ENCODE measurements at places on chromosomes 7 and 10. TPM values are rescaled to one million over a fixed set of nuclear protein-coding genes. Genes with fewer than 3 reads are reported as not detected.

The MYH16 gene
- not detected for total RNA-seq

The H2BK1 gene
- not detected for total RNA-seq

GRCh38 chr7:24877790-24878311, 102.1 kb downstream of the OSBPL3 start:
- DNase-seq, result no peak

DNA sequence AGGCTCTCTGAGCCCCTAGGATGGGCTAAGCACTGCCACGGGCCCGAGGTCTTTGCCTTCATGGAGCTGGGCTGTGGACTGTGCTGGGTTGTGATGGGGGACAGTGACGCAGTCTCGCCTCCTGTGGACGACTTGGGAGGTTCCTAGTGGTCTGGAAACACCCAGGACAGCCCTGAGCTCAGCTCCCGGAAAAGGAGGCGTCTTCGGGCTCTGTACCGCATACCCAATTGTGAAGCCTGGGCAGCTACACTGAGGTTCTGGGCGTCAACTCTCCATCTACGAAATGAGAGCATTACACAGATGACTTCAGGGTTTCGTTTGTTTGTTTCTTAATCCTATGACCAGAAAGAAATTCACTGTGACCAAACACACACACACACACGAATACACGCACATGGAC, 79.6 kb upstream of the KAT6B start:
- no peak for DNase-seq

DNA sequence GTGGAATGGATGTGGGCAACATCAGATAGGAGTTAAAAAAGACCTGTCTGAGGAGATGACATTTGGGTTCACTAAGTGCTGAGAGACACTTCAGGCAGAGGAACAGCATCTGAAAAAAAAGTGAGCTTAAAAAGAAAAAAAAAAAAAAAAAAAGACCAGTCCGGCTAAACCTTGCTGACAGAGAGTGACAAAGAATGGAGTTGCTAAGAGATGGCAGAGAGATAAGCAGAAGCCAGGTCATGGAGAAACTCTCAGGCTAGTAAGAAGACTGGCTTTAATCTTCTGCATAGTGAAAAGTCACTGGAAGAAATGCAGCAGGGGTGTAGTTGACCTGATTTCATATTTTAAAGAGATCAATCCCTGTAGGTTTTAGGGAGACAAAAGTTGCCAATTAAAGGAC, 711.1 kb upstream of the SEMA3D start:
- no peak for DNase-seq

The ACBD7 gene
- total RNA-seq, result 0.31 TPM

GRCh38 chr10:126302476-126302756, 85.9 kb downstream of the ADAM12 start:
- no peak for DNase-seq

The FEZF1 gene
- total RNA-seq, result not detected

DNA sequence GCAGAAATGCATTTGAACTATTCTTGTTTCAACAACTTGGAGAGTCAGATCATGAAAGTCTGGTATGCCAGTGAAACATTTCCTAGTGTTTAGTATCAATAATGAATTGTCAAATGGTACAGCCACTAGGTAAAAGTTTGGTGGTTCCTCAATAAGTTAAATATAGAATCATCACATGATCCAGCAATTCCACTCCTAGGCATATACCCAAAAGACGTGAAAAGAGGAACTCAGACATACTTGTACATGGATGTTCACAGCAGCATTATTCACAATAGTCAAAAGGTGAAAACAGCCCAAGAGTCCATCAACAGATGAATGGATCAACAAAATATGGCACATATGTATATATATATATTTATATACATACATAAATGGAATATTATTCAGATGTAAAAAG, 67.0 kb upstream of the HPS1 start:
- no peak for DNase-seq

- no peak for DNase-seq
Observed at GRCh38 chr7:103996017-103996551, 6.6 kb upstream of the RELN start.
